ENCODE measurements at places on chromosomes 12 and 14.

- DNase-seq: no peak
Observed at GRCh38 chr14:102182190-102182589, 42.5 kb downstream of the WDR20 start.

DNA sequence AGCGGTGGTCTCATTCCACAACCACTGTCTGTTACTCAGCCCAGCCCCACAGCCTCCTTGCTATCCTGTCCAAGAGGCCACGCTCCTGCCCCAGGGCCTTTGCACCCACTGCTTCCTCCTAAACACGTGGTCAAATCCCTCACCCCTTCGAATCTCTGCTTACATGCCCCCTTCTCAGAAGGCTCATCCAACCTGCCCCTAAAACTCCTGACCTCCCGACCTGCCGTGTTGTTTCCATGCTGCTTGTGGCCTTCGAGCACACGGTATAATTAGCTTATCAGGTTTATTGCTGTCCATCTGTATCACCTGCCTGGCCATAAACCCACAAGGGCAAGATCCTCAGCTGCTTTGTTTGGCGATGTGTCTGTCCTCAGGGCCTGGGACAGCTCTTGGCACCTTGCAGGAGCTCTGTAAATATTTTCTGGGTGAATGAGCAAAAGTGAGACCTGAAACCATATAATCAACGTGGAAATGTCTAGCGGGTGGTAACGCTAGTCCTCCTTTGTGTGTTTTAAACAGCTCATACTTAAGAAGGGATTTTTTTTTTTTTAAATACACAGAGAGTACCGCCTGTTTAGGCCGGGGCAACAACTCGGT, 36.0 kb downstream of the SCARB1 start:
- no peak for DNase-seq

GRCh38 chr12:94239332-94239993, 91.1 kb downstream of the PLXNC1 start:
- no peak for DNase-seq

GRCh38 chr12:73240110-73240509, 967.9 kb downstream of the TRHDE start:
- DNase-seq: no peak

- no peak for DNase-seq
Observed at GRCh38 chr12:112961536-112961935, 16.8 kb upstream of the OAS2 start.

DNA sequence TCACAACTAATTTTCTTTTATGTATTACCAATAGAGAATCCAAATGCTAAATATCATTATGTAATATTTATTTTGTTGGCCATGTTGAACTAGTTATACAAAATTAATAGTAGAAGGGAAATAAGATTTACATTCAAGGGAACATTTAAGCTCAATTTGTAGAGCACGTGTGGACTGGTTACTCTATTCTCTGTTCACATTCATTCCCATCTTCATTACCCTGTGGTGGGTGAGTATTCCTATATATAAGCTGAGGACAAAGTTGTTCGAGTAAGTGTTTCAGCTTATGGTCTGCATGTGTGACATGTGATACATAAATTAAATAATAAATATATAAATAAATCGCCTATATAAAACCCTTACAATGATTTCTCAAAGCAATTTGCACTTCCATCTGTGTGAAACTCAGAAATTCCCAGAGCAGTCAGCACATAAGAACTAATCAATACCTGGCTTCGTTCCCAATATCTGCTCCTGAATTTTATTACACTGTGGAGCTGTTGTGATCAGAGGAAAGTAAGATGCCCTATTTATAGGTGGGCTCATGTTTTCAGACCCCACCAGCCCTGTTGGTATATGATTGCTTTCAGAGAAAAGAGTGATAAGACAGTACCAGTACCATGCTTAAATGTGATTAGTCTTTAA, 308.2 kb upstream of the DCN start:
- no peak for DNase-seq

DNA sequence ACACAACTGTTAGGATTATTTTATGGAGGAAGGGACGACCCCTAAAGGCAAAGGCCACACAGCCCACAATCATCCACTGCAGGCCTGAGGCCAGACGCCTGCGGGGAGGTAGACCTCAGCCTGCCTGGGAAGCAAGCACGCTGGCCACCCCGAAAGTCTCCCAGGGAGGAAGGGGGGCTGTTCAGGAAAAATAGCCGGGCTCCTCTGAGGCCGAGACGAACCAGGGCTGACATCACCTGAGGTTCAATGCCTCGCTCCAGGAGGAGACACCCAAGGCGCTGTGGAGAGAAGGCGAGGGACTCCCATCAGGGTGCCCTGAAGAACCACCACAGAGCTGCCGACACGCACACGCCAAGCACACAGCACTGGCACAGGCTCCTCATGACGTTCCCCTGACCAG, 127.4 kb downstream of the PIWIL1 start:
- DNase-seq: no peak

- no peak for DNase-seq
Observed at GRCh38 chr12:105640761-105641160, 310.3 kb downstream of the C12orf75 start.

GRCh38 chr12:96247563-96247962, 53.4 kb downstream of the ELK3 start:
- no peak for DNase-seq

- DNase-seq: no peak
Observed at GRCh38 chr14:104778694-104779331, 16.7 kb downstream of the AKT1 start.

- DNase-seq: no peak
Observed at GRCh38 chr14:56659964-56660551, 80.5 kb downstream of the TMEM260 start.

GRCh38 chr14:56145181-56145769, 27.1 kb downstream of the PELI2 start:
- no peak for DNase-seq

- no peak for DNase-seq
Observed at GRCh38 chr14:55583942-55584468, 4.0 kb downstream of the KTN1 start.

DNA sequence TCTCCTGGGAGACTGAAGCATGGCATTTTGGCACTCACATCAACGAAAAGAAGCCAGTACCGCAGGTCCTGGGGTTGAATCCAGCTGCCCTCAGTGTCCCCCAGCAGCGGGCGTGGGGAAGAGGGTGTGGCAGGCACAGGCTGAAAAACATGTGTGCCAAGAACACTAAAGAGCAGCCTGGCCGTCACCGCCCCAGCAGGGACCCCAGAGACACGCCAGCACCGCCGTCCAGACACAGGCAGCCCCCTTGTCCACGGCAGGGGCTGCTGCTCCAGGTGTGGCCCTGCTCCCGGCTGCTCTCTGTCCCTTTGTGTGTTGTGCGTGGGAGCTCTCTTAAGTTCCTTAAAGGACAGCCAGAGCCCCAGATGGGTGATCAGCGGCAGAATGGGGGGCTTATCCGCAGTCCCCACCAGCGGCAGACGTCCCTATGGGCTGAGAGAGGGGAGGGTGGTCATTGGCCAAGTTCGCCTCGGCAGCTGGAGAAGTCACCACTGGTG, 556 bp downstream of the PHETA1 start:
- no peak for DNase-seq

- DNase-seq: no peak
Observed at GRCh38 chr14:89017417-89017816, 193.0 kb downstream of the TTC8 start.

GRCh38 chr12:66033151-66033550, 97.4 kb downstream of the LLPH start:
- no peak for DNase-seq

DNA sequence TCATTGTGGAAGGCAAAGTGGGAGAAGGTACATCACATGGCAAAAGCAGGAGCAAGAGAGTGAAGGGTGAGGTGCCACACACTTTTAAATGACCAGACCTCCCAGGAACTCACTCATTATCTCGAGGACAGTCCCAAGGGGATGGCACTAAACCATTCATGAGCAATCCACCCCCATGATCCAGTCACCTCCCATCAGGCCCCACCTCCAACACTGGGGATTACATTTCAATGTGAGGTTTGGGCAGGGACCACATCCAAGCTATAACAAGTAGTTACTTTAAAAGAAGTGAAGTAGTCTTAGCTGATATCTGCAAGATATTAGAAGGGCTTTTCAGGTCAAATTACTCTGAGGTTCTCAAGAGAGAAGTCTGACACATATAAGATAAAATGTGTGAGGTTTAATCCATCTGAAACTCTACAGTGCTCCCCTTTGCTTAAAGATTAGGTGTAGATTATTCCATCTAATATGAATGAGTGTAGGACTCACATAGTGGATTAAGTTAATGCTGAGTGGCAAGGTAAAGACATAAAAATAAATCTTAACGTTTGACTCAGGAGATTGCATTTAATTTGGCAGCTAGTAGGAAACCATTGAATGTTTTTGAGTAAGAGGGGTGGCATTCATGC, 130.8 kb downstream of the TMX1 start:
- no peak for DNase-seq

- no peak for DNase-seq
Observed at GRCh38 chr12:5611162-5611561, 179.3 kb downstream of the NTF3 start.

Data from stimulated activated CD8-positive, alpha-beta memory T cell treated with anti-CD3 and anti-CD28 coated beads, Interleukin-4, amount 100 ng/mL, for 4 hours (primary cell).